ENCODE measurements at places on chromosomes 3 and 15. TPM values are rescaled to one million over a fixed set of nuclear protein-coding genes. Genes with fewer than 3 reads are reported as not detected.
A peak's percentile ranks its signal among the peaks of the same experiment; 100 is the strongest.

- peak; percentile 35 for DNase-seq
These were observed 33.1 kb upstream of the POLG start for GRCh38 chr15:89367485-89368451.

Gene GHSR
- polyA plus RNA-seq: not detected

Gene CYP11A1
- not detected for polyA plus RNA-seq

DNA sequence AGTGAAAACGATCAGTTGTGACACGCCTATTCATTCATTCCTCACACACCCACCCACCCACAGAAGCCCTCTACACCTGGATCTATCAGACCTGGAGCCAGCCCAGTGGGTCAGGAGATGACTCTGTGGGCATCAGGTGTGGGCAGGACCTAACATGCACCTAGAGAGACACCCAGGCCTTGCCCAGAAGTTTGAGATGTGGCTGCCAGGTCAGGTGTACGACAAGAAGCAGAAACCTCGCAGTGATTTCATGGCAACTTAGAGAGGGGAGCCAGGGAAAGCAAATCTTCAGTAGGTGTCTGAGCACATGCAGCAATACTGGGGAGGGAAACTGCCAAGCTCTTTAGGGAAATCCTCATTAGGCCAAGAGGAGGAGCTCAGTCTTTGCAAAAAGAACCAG lies 264.7 kb upstream of the ROPN1 start:
- no peak for DNase-seq

DNA sequence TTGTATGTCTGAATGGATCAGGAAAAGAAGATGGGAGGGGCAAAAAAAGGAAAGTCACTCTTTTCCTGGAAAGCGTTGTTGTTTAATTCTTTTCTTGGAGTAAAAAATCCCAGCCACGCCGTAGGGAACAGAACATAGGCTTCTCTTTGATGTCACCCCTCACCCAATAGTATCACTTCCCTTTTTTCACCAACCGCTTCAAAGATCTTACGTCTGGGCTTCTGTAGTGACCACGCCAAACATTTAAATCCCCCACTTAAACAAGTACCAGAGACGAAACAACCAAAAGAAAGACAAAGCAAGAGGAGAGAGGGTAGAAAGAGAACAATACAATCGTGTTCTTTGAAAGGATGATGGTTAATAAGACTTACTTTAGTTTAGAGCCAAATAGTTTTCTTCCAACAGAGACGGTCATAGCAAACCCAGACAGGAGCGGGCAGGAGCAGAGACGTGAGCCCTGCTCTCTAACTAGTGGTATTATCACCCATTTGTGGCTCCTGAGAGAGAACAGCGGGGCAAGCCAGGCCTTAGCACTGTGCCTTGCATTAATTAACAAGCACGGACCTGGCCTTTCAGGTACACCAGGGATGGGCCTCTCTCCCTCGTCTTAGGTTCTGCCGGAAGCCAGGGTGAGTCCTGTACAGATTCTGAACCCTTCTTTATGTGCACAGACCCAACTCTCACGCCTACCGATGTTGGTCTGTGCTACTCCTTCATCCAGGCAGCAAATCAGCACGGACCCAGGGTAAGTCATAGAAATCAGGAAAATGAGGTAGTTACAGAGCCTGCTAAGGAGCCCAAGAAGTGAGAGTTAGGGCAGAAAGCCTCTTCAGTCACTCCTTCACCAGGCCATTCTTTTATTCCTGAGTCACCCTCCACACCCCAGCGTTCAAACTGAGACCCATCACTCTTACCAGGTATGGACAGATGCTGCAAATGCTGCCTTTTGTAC lies 28.2 kb upstream of the BCL6 start:
- DNase-seq: no peak

DNA sequence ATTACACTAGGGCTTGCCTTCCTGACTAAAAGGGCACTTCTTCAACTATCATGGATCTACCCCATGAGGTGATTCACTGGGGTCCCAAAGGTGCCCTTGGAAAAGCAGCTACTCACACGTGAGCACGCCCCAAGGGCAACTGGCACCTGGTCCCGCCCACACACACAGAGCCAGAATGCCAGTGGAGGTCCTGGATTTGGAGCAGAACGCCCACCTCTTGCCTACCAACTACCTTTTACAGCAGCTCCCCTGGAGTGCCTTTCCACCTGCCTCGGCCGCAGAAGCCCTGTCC lies 1.8 kb upstream of the CTDSPL start:
- DNase-seq: no peak

Gene HAPLN3
- polyA plus RNA-seq: 35.1 TPM

DNA sequence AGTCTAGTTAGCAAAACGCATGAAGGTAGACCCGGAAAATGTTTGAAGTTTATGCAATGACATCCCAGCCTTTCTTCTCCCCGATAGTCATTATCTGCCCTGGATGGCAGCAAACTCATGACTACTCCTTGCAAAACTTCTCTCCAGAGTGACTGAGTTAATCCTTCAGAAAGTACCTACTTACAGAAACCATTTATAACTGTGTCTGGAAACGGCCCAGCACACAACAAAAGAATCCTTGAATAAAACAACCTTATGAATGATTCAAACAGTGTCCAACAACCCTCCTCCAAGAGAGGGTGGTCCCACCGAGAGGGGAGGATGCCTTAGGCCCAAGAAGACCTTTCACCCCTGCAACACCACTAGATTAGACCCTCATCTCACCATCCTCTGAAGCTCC lies 14.2 kb downstream of the ST8SIA2 start:
- no peak for DNase-seq

GRCh38 chr3:13762906-13763305 lies 117.0 kb downstream of the WNT7A start:
- no peak for DNase-seq

DNA sequence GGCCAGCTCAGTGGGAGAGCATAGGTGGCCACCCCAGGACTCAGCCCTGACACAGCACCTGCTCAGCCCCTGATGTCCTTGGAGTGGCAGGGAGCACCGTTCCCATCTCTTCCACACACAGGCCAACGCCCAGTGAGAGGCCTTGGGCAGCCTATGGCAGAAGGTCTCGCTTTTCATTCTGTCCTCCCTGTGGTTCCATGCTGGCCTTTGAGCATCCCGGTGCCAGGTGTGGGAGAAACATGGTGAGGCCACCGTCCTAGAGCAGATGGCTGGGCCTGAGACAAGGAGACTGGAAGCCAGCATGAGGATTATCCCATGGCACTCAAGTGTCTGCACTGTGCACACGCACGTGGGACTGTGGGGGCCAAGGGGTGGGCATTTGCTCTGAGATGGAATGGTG lies 25.1 kb downstream of the ADCY5 start:
- DNase-seq: no peak

Data from naive thymus-derived CD8-positive, alpha-beta T cell (primary cell).